ENCODE measurements at places on chromosomes 2 and 18. TPM values are rescaled to one million over a fixed set of nuclear protein-coding genes. Genes with fewer than 3 reads are reported as not detected.

DNA sequence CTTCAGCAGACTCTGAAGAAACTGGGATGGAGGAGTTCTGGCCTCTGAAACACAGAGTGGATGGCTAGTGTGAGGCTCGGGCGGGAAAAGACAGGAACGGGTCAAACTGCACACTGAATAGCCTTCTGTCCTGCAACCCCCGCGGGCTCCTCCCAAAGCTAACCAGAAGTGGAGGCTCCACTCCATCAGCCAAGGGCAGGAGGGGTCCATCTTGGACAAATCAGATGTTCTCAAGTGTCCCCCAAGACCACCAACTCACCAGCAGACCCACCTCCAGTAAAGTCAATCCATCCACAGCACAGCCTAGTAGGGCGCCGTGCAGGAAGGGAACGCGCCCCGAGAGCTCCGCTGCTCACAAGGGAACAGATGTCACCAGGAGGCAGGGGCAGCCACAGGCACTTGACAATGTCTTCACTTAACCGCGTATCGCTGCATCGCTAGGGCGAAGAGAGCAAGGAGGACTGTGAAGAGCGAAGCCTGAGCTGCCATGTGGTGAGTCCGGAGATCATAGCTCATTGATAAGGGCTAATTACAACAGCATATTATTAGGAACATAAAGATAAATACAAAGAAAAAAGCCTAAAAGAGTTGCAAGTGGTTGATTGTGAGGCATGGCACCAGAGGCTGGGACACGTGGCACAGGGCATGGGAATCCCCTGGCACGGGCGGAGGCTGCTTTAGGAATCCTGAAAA, 494.6 kb upstream of the MYT1L start:
- no peaks in the 10 kb centered on the region for H3K4me1 ChIP-seq
- DNase-seq = no peak
- no peak overlapping the region for H3K27ac ChIP-seq
- no peaks in the 10 kb centered on the region for H3K27me3 ChIP-seq
- no peak overlapping the region for H3K4me3 ChIP-seq

- no peaks in the 10 kb centered on the region for H3K36me3 ChIP-seq
- no peaks in the 10 kb centered on the region for H3K27me3 ChIP-seq
- H3K27ac ChIP-seq = no peak overlapping the region
- no peak for DNase-seq
These were observed 284.4 kb upstream of the RGPD4 start for GRCh38 chr2:107542314-107542740.

- H3K27me3 ChIP-seq = no peaks in the 10 kb centered on the region
- peak overlapping the region; percentile 60 for H3K27ac ChIP-seq
- H3K4me1 ChIP-seq = no peaks in the 10 kb centered on the region
- no peak for DNase-seq
- no peaks in the 10 kb centered on the region for H3K36me3 ChIP-seq
These were observed 94.4 kb downstream of the MGAT5 start for GRCh38 chr2:134348239-134348638.

GRCh38 chr2:74841641-74842040, 7.7 kb downstream of the HK2 start:
- no peak for DNase-seq
- H3K4me1 ChIP-seq = peaks cover 29% of the 10 kb centered on the region
- H3K27me3 ChIP-seq = no peaks in the 10 kb centered on the region
- H3K36me3 ChIP-seq = no peaks in the 10 kb centered on the region
- H3K27ac ChIP-seq = no peak overlapping the region

DNA sequence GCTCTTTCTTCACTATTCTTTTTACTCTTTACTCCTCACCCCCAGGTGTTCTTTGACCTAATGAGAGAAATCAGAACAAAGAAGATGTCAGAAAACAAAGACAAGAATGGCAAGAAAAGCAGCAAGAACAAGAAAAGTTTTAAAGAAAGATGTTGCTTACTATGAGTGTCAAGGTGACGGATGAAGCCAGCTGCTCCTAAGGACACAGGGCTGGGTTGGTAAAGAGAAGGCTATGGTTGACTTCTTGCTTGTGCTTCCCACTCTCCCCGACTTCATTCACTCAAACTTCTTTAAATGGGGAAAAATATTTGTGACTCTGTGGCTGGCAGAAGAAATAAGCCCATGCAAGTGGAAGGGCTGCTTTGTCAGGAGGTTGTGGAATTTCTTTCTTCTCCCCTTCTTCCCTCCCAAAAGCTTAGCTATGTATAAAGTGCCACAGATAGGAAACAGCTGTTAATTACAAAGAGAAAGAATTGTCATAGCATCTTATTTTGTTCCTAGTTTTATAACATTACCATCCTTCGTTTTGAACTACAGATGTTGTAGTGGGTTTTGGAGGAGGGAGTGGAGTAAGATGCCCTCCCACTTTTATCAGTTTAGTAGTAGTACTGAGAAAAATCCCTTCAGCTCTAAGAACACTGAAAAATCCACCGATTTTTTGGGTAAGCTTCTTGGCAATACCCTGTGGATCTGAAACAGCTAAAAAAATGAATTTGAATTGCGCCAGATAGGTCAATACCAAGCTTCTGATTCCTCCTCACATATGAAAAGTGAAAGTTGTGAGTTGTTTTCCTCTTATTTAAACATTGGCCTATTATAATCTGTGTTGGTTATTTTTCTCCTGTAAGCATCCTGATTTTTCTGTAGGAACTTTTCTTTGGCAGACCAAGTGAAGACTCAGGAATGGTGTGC, 40.7 kb downstream of the RALB start:
- no peaks in the 10 kb centered on the region for H3K27me3 ChIP-seq
- H3K4me3 ChIP-seq = no peak overlapping the region
- H3K4me1 ChIP-seq = no peaks in the 10 kb centered on the region
- no peak overlapping the region for H3K27ac ChIP-seq
- DNase-seq = no peak
- peaks cover 24% of the 10 kb centered on the region for H3K36me3 ChIP-seq

DNA sequence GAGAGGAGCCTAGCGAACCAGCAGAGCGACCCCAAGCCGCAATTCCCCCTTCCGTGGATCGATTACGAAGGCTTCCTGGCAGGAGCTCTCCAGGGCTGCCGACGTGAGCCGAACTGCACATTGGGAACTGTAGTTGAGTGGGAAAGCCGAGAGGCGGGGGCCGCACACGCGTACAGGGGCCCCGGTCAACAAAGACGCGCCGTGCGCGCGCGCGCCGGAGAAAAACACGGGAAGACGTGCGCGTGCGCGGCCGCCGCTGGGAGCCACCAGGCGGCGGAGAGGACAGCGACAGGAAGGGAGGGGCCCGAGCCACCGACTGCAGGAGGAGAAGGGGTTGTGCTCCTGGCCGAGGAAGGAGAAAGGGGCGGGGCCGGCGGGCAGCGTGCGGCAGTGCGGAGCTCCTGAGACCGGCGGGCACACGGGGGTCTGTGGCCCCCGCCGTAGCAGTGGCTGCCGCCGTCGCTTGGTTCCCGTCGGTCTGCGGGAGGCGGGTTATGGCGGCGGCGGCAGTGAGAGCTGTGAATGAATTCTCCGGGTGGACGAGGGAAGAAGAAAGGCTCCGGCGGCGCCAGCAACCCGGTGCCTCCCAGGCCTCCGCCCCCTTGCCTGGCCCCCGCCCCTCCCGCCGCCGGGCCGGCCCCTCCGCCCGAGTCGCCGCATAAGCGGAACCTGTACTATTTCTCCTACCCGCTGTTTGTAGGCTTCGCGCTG, at the start of gene SPAST:
SPAST (plus strand) TSS at position 247 of the 711 bp plus-strand sequence; CDS start at position 523, 276 bp downstream.
- H3K27ac ChIP-seq = peak within 1 kb of the TSS; percentile 92
- H3K36me3 ChIP-seq = no peaks in the 10 kb centered on the region
- no peaks in the 10 kb centered on the region for H3K4me1 ChIP-seq
- peak within 1 kb of the TSS; percentile 78 for H3K4me3 ChIP-seq
- peak; percentile 89 for DNase-seq

DNA sequence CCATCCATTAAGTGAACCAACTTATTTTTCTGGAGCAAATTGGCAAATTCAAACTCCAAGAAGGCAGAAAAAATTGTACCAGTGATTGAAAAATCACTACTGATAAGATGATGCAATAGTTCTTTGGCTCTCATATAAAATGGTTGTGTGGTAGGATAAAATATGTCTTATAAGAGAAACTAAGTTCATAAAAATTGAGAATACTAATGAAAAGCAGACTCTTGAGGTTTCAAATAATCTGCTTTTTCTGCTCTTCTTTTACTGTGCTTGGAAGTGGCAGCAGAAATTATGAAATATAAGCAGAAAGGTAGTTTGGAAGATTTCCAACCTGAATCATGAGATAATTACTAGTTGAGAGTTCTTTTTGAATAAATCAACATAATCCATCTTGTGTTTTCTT, 61.9 kb downstream of the PPP1R1C start:
- no peaks in the 10 kb centered on the region for H3K36me3 ChIP-seq
- H3K27ac ChIP-seq = peak overlapping the region; percentile 53
- DNase-seq = no peak
- peaks cover 9% of the 10 kb centered on the region for H3K4me1 ChIP-seq
- H3K27me3 ChIP-seq = no peaks in the 10 kb centered on the region
- H3K4me3 ChIP-seq = no peak overlapping the region

DNA sequence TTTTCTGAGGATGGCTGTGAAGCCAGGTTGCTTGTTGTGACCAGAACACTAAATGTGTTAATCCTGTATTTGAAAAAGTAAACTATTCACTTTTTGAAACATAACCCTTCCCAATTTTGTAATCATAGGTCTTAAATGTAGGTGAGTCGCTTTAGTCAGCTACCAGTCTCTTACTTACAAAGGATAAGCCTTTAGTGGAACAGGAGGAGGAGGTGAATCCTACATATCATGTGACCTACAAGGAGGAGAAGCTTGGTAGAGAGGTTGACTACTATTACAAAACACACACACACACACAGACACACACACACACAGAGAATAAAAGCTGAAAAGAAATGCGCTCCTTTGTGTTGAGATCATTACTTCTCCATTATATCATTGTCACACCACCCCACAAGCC, 59.9 kb upstream of the SPAG16 start:
- H3K27me3 ChIP-seq = no peaks in the 10 kb centered on the region
- no peak overlapping the region for H3K4me3 ChIP-seq
- H3K4me1 ChIP-seq = no peaks in the 10 kb centered on the region
- DNase-seq = no peak

- no peaks in the 10 kb centered on the region for H3K36me3 ChIP-seq
- H3K27me3 ChIP-seq = peaks cover 10% of the 10 kb centered on the region
- peaks cover 4% of the 10 kb centered on the region for H3K4me1 ChIP-seq
- no peak for DNase-seq
- peak overlapping the region; percentile 58 for H3K4me3 ChIP-seq
- no peak overlapping the region for H3K27ac ChIP-seq
These were observed 11.2 kb upstream of the CXXC1 start for GRCh38 chr18:50298443-50299284.

GRCh38 chr2:75035444-75036353, 77.3 kb downstream of the POLE4 start:
- H3K4me1 ChIP-seq = no peaks in the 10 kb centered on the region
- H3K27ac ChIP-seq = no peak overlapping the region
- DNase-seq = no peak
- H3K4me3 ChIP-seq = no peak overlapping the region
- H3K27me3 ChIP-seq = no peaks in the 10 kb centered on the region
- no peaks in the 10 kb centered on the region for H3K36me3 ChIP-seq

GRCh38 chr2:178482437-178482836, 2.2 kb downstream of the PLEKHA3 start:
- H3K27ac ChIP-seq = no peak overlapping the region
- H3K4me3 ChIP-seq = peak overlapping the region; percentile 86
- H3K27me3 ChIP-seq = no peaks in the 10 kb centered on the region
- peaks cover 6% of the 10 kb centered on the region for H3K36me3 ChIP-seq
- H3K4me1 ChIP-seq = peaks cover 43% of the 10 kb centered on the region
- DNase-seq = no peak

- H3K36me3 ChIP-seq = no peaks in the 10 kb centered on the region
- H3K27ac ChIP-seq = no peak overlapping the region
- no peak overlapping the region for H3K4me3 ChIP-seq
These were observed 20.3 kb upstream of the AGFG1 start for GRCh38 chr2:227451655-227451992.

DNA sequence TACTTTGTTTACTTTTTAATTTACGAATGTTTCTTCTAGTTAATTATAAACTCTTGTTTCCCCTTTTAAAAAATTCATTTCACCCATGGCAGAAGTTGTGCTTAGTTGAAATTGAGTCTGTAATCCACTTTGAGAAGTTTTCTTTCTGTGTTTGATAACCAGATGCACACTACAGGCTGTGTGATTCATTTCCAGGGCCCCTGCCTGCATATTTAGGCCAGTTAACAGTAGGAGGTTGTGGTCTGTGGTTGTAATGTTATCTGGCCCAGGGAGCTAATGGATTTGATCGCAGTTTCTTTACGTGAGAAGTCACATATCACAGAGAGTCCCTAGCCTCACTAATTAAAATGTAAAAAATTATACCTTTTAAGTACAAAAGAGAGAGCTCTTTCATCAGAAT, 3.3 kb downstream of the CDH7 start:
- no peaks in the 10 kb centered on the region for H3K4me1 ChIP-seq
- H3K4me3 ChIP-seq = no peak overlapping the region
- no peak overlapping the region for H3K27ac ChIP-seq
- H3K36me3 ChIP-seq = no peaks in the 10 kb centered on the region
- DNase-seq = no peak

DNA sequence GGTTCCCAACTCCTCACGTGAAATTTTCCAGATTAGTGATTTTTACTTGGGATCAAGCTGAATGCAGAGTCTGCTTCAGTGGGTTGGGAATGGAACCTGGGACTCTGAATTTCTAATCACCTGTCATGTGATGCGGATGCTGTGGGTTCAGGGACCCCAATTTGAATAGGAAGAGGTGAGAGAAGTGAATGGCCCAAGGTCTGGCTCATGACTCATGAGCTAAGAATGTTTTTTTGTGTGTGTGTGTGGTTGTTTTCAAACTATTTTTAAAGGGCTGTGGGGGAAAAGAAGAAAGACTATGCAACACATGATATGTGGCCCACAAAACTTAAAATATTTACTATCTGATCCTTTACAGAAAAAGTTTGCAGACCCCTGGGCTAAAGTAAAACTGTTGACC, 108.5 kb upstream of the CYRIA start:
- H3K27me3 ChIP-seq = no peaks in the 10 kb centered on the region
- no peak overlapping the region for H3K4me3 ChIP-seq
- no peaks in the 10 kb centered on the region for H3K4me1 ChIP-seq
- DNase-seq = no peak
- no peak overlapping the region for H3K27ac ChIP-seq
- no peaks in the 10 kb centered on the region for H3K36me3 ChIP-seq

DNA sequence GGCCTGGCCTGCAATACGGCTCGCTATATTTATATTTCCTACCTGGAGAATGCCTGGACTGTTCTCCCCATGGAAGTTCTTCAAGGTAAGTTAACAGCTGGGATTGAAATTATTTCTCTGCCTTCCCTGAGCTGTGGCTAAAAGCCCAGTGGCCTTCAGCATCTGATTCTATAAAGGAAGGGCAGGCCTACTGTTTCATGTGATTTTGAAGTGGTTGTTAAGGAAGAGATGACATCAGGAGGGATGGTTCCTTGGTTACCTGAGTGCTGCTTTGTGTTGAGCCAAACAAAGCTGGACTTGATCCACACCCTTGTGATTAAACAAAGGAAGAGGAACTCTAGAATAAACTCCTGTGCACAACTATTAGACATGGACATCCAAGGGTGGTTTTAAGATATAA, 61.6 kb downstream of the MFSD6 start:
- no peak for DNase-seq
- H3K27ac ChIP-seq = peak overlapping the region; percentile 37
- no peaks in the 10 kb centered on the region for H3K27me3 ChIP-seq

GRCh38 chr2:12244070-12244469, 472.7 kb upstream of the TRIB2 start:
- H3K27me3 ChIP-seq = no peaks in the 10 kb centered on the region
- no peak for DNase-seq
- no peaks in the 10 kb centered on the region for H3K36me3 ChIP-seq

GRCh38 chr2:240624950-240625621, at the start of gene GPR35:
Gene GPR35, plus strand, starts transcription at chr2:240625480. Its CDS starts 4,473 bp downstream, at chr2:240629953.
- no peak within 1 kb of the TSS for H3K27ac ChIP-seq
- H3K4me1 ChIP-seq = no peaks in the 10 kb centered on the region
- peak; percentile 25 for DNase-seq
- H3K36me3 ChIP-seq = no peaks in the 10 kb centered on the region
- H3K27me3 ChIP-seq = no peaks in the 10 kb centered on the region
- no peak within 1 kb of the TSS for H3K4me3 ChIP-seq

The BMP10 gene
- total RNA-seq = not detected

The MEIS1 gene
- total RNA-seq = 46.7 TPM

The LRPPRC gene
- total RNA-seq = 78.1 TPM

Measured in ascending aorta (tissue), 2 donors.